ENCODE measurements at places on chromosomes 5 and 9.

DNA sequence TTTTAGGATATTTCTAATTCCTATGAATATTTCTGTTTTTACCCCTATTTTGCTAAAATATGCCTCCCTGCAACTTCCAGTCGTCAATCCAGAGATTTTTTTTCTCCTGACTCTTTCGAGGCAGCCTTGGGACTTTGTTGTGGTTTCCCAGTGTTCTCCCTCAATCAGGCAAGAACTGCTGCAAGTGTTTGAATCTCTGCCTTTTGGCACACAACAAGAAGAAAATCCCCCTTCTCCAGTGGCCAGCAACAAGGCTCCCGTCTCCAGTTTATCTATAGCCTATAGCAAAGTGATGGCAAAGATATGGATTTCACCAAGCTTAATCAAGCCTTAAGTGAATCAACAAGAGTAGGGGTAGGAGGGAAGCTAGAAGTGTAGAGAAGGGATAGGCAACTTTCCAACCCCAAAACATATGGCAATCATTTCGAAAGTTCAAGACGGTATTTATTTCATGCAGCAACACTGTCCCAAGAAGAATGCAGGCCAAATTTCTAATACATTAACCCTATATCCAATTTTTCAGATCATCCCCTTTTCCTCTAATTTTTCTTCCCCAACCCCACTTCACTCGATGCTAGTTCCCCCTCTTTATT is 37.7 kb upstream of the PAPPA start:
- no peak for DNase-seq

DNA sequence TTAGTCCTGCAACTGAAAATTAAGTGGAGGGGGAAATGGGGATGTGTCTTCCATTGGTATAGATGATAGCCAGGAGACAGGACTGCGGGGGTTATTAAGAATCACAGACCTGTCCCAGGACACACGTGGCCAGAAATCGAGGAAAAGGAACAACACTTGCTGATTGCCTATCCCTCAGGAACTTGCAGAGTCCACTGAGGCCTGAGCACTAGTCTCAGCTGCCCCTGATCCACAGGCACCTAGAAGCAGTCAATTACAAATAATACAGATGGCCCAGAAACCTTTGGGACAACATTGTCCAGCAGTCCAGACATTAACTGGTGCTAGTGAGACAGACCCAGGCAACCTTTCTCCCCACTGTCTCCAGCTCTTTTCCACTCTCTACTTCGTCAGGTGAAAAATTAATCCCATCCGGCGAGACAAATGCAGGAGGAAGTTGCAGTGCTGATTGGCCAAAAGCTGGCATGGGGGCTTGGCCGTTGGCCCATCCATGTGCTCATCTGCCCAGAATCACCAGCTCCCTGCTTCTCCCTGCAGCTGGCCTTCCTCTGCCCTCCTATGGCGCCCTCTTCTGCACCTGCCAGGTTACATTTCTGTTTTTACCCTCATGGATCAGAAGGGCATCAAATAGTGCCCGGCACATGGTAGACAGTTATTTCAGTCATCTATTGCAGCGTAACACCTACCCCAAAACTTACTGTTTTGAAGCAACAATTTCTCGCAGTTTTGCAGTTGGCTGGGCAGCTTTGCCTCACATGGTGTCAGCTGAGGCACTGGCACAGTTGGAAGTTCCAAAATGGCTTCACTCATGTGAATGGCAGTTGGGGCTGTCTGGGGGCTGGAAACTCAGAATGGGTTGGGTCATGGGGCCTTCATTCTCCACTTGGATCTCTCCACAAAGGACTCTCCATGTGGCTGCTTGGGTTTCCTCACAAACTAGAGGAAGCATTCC is 3.6 kb upstream of the B4GALT1 start:
- DNase-seq = no peak

- DNase-seq = no peak
Observed at GRCh38 chr9:117191504-117192261, 223.2 kb downstream of the ASTN2 start.

- DNase-seq = no peak
Observed at GRCh38 chr5:109411627-109412026, 1.9 kb upstream of the PJA2 start.

GRCh38 chr5:141715346-141715905 is 33.4 kb upstream of the ARAP3 start:
- DNase-seq = no peak
